ENCODE measurements at places on chromosomes 5 and 9. TPM values are rescaled to one million over a fixed set of nuclear protein-coding genes. Genes with fewer than 3 reads are reported as not detected.

GRCh38 chr9:75885652-75886051, 4.8 kb upstream of the PCSK5 start:
- H3K4me1 ChIP-seq: no peaks in the 10 kb centered on the region
- no peak for DNase-seq
- no peaks in the 10 kb centered on the region for H3K36me3 ChIP-seq
- H3K27me3 ChIP-seq: no peaks in the 10 kb centered on the region
- no peak overlapping the region for H3K4me3 ChIP-seq
- H3K27ac ChIP-seq: no peak overlapping the region

- H3K27ac ChIP-seq: no peak overlapping the region
- no peak overlapping the region for H3K4me3 ChIP-seq
- no peak for DNase-seq
- H3K4me1 ChIP-seq: no peaks in the 10 kb centered on the region
- H3K36me3 ChIP-seq: no peaks in the 10 kb centered on the region
Measured at GRCh38 chr9:95332860-95333259, 15.4 kb upstream of the FANCC start.

The FBLL1 gene
- polyA plus RNA-seq: 0.16 TPM

The GZMA gene
- not detected for polyA plus RNA-seq

- peak overlapping the region; percentile 52 for H3K4me3 ChIP-seq
- DNase-seq: no peak
- no peaks in the 10 kb centered on the region for H3K4me1 ChIP-seq
- H3K36me3 ChIP-seq: no peaks in the 10 kb centered on the region
- no peaks in the 10 kb centered on the region for H3K27me3 ChIP-seq
Measured at GRCh38 chr9:112349008-112349333, 15.6 kb upstream of the PTBP3 start.

- no peaks in the 10 kb centered on the region for H3K36me3 ChIP-seq
- H3K27ac ChIP-seq: no peak overlapping the region
- H3K27me3 ChIP-seq: no peaks in the 10 kb centered on the region
- DNase-seq: no peak
- no peak overlapping the region for H3K4me3 ChIP-seq
Measured at GRCh38 chr5:166427211-166427610, 1864.2 kb upstream of the WWC1 start.

DNA sequence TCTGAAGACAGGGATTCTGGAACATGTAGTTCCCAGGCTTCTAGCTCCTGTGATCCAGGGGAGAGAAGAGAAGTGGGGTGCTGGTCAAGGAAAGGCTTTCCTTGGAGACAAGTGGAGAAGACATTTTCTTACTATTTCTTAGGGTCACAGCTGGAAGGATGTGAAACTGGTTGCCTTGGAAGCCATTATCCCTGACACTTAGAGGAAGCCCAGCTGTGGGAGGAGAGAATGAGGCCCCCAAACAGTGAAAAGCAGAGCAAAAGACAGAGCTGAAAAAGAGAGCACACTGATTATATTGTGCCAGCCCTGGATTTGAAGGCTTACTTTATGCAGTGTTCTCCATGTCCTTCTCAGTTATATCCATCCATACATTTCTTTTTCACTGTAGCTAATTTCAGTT, 17.5 kb upstream of the SHB start:
- no peak overlapping the region for H3K4me3 ChIP-seq
- no peaks in the 10 kb centered on the region for H3K4me1 ChIP-seq
- H3K27ac ChIP-seq: no peak overlapping the region
- no peak for DNase-seq

DNA sequence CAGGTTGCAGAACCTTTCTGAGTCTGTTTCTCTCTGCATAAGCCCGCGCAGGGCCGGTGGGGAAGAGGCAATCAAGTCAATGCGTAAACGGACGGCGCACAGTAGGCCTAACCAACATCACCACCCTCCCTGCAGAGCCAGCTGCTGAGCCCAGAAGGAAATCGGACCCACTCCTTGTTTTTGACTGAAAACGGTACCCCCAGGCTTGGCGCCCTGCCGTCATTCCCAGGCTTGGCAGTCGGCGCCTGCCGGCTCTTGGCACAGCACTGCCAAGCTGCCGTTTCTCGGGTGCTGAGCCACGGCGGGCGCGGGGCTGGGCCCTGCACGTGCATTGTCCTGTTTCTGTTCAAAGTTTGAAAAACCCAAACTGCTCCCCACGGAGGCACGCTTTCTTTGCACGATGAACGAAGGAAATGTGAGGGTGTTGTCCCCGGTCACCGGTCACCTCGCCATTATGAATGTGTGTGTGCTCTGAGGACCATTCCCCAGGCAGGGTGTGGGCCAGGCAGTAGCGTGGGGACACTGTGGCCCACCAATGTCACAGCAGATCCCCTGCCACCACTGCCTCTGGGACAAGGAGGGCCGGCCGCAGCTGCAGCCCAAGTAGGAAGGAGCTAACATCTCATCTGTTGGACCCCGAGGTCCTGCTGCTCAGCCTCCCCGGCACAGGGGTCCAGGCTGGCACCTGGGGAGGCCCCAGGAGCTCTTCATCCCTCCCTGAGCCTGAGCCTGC, 20.1 kb downstream of the FIBCD1 start:
- H3K4me1 ChIP-seq: no peaks in the 10 kb centered on the region
- H3K27ac ChIP-seq: no peak overlapping the region
- DNase-seq: no peak

All from fibroblast of lung (primary cell).